ENCODE measurements at places on chromosomes 1 and 21. TPM values are rescaled to one million over a fixed set of nuclear protein-coding genes. Genes with fewer than 3 reads are reported as not detected.

KRTAP21-3 gene
- not detected for total RNA-seq

CLCNKB gene
- total RNA-seq: 0.43 TPM

CCDC185 gene
- not detected for total RNA-seq

LCE1A gene
- not detected for total RNA-seq

DARS2 gene
- total RNA-seq: 20.6 TPM

MKNK1 gene
- total RNA-seq: 14.7 TPM

HSD3B2 gene
- not detected for total RNA-seq

ADAMTS5 gene
- total RNA-seq: 12.6 TPM

SLC25A44 gene
- 18.6 TPM for total RNA-seq

TEX38 gene
- total RNA-seq: not detected

TNFRSF4 gene
- total RNA-seq: 0.43 TPM

EPB41 gene
- total RNA-seq: 9.5 TPM

HSD3B1 gene
- not detected for total RNA-seq

OLFML3 gene
- 134 TPM for total RNA-seq

CR2 gene
- total RNA-seq: not detected

LIN28A gene
- total RNA-seq: not detected

CAPN9 gene
- total RNA-seq: not detected

SERINC2 gene
- total RNA-seq: 21.2 TPM

DHRS3 gene
- 84.1 TPM for total RNA-seq

KRTAP6-3 gene
- total RNA-seq: not detected

CLCA2 gene
- 0.43 TPM for total RNA-seq

DMRTA2 gene
- 0.32 TPM for total RNA-seq

PCP4L1 gene
- total RNA-seq: not detected

STUM gene
- under 0.01 TPM for total RNA-seq

NBL1 gene
- 90.5 TPM for total RNA-seq
